ENCODE measurements at places on chromosomes 16 and 17. TPM values are rescaled to one million over a fixed set of nuclear protein-coding genes. Genes with fewer than 3 reads are reported as not detected.

Gene SLFN14
- not detected for total RNA-seq

Gene CORO7
- total RNA-seq = 18.1 TPM

Gene TBX2
- 7.0 TPM for total RNA-seq

Gene KCNJ16
- 0.26 TPM for total RNA-seq

Gene KAT8
- total RNA-seq = 46.3 TPM

Gene TPSG1
- total RNA-seq = not detected

Gene IL34
- total RNA-seq = not detected

Gene NR1D1
- 8.8 TPM for total RNA-seq

Gene PRR29
- 1.8 TPM for total RNA-seq

Gene GJC1
- 35.8 TPM for total RNA-seq

Gene TP53TG3F
- not detected for total RNA-seq

Gene HSF4
- total RNA-seq = 15.9 TPM

Gene CHST4
- not detected for total RNA-seq

Gene TNS4
- 179 TPM for total RNA-seq

Gene CXCL16
- total RNA-seq = 20.8 TPM

Gene KRT13
- total RNA-seq = 0.28 TPM

Gene CHAD
- not detected for total RNA-seq

Gene KRTAP1-1
- not detected for total RNA-seq

Gene ADGRG1
- total RNA-seq = 249 TPM

Gene WNK4
- total RNA-seq = 1.2 TPM

Gene PPL
- 4.8 TPM for total RNA-seq

Gene FOXN1
- not detected for total RNA-seq

Gene CALB2
- total RNA-seq = 4.7 TPM

Gene TEX14
- 0.21 TPM for total RNA-seq

Gene GPR139
- not detected for total RNA-seq

Gene TSPOAP1
- total RNA-seq = not detected

Gene CTRB1
- not detected for total RNA-seq

Gene PDIA2
- 0.59 TPM for total RNA-seq

Gene EPOP
- total RNA-seq = 15.5 TPM

Gene TBC1D3C
- total RNA-seq = not detected

Gene LGALS9B
- not detected for total RNA-seq

Gene CRHR1
- 0.75 TPM for total RNA-seq

Gene KRT14
- not detected for total RNA-seq

Gene HS3ST3A1
- not detected for total RNA-seq

Gene KRTAP2-1
- not detected for total RNA-seq

Gene C17orf100
- 1.6 TPM for total RNA-seq

Gene TLCD3B
- total RNA-seq = not detected

Gene ORMDL3
- 42.2 TPM for total RNA-seq

Gene GP1BA
- not detected for total RNA-seq

Gene SOST
- total RNA-seq = not detected

Gene BRIP1
- 3.7 TPM for total RNA-seq

Gene TMEM114
- total RNA-seq = not detected

Gene TBC1D3H
- total RNA-seq = not detected

Gene KRTAP2-3
- total RNA-seq = not detected

Gene SYCE1L
- 7.6 TPM for total RNA-seq

Gene FOXJ1
- total RNA-seq = 0.55 TPM

Gene FAM117A
- 1.2 TPM for total RNA-seq

Gene TERB1
- not detected for total RNA-seq

Gene CCL4
- not detected for total RNA-seq

Gene PRDM7
- not detected for total RNA-seq

Gene GRB7
- total RNA-seq = 5.0 TPM

Gene TBC1D3G
- not detected for total RNA-seq
